ENCODE measurements at places on chromosomes 5 and 9.

DNA sequence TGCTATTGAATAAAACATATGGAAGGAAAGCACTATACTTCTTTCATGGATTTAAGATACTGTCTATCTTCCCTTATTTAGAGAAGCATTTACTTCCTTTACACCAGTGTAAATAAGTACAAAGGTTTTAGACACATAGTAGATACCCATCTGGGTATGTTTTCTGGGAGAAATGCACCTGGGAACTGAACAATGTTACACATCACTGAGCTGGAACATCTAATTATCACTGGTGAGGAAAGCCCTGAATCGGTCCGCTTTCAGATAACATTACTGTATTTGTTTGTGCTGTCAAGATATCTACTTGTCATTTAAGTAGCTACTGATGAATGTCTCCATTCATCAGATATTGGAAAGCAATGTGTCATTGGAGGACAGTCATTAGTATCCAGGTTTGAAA, 964.7 kb upstream of the PTPRD start:
- DNase-seq, result no peak

DNA sequence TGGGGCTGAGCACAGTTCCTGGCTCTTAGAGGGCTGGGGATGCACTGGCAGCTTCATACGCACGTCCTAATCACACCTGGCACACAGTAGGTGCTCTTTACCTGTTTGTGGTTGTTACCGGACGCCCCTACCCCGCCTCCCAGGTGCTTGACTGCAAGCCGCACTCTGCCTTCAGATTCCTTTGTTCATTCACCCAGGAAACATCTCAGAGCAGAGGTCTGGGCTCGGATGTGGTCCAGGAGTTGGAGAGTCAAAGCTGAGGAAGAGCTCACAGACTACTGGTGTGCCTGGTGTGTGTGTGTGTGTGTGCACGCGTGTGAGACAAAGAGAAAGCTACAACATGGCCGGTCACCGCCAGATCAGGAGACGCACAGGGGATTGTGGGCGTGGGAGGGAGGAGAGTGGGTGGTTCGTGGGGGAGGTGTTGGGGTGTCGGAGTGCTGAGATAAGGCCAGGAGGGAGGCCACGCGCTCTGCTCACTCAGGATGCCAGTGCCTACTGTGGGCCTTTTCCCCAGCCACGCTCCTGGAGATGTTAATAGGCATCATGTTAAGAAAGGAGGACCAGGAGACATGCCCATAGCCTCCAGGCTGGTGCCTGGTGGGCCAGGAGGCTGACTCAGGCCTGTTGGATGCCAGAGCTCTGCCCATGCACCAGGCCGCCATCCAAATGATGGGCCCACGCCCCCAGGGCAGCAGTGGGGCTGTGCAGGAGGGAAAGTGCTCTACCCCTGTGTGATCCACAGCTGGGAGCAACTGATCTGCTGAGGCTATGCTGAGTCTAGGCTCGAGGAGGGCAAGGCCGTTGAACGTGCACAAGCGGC, 39.9 kb downstream of the CRB2 start:
- no peak for DNase-seq

- no peak for DNase-seq
Measured at GRCh38 chr9:8874482-8874881, 1074.9 kb upstream of the DMAC1 start.

DNA sequence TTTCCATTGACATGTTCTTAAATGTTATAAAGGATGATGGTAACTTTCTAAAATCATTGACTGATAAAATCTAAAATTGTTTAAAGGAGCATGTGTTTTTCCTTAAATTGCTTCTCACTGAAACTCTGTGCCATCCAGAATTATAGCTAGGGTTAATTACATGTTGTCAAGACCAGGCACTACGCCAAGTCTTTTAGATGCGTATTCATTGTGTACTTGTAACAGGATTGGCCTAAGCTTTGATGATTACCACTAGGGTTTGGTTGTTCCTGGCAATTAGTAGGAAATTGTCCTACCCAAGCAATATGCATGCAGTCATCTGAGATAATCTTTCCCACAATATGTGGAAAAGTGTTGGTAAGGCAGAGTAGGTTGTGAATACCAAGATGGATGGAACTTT, 43.8 kb downstream of the PRKACG start:
- no peak for DNase-seq

DNA sequence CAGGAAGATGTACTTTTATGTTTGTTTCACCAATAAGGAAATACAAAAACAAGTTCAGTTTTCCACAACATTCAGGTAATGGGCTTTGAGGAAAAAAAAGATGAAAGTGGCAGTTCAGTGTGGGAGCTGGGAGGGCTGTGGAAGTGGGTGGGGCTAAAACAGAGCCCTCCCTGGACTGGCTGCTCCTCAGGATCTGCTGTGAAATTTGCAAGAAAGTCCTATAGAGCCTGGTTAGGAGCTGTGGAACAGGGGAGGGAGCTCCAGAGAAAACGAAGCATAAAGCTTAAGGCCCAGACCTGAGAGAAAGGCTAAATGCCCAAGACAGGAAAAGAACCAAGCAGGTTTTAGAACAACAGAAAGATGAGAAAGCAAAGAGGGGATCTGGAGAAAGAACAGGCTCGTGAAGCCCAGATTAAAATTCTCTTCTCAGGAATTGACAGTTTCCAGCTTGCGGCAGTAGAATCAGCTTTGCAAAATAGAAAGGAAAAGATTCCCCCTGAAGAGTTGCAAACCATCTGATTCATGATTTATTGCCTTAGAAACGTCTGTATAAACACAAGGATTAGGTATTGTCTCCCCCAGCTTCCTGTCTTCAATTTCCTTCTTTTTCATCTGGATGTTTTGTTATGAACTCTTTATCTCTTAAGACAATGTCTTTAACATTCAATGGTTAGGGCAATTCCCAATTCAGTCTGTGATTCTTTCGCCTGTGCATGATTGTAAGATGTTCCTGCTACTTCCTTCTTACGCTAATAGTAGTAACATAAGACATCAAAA, 26.3 kb upstream of the CRHBP start:
- DNase-seq, result no peak

DNA sequence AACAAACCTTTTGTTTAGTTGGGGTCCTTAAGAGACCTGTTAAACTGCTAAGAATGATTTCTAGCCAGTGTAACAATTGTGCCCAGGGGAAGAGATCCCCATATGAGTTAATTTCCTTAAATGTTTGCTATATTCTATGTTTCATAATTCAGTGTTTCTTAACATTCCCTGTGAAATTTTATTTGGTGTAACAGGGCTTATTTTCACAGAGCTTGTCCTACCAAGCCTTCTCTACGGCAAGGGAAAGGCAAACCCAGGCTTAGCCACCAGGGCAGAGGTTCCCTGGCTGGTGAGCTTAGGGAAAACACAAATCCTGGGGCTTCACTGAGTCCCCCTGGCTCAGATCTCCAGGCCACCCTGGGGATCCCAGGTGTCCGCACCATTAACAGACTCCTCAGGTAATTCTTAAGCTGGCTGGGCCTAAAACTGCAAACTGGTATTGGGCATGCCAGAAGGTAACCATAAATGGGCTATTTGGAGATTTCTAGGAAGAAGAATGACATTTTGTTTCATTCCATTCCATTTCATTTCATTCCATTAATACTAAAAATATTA, 17.0 kb upstream of the LCP2 start:
- DNase-seq, result no peak

DNA sequence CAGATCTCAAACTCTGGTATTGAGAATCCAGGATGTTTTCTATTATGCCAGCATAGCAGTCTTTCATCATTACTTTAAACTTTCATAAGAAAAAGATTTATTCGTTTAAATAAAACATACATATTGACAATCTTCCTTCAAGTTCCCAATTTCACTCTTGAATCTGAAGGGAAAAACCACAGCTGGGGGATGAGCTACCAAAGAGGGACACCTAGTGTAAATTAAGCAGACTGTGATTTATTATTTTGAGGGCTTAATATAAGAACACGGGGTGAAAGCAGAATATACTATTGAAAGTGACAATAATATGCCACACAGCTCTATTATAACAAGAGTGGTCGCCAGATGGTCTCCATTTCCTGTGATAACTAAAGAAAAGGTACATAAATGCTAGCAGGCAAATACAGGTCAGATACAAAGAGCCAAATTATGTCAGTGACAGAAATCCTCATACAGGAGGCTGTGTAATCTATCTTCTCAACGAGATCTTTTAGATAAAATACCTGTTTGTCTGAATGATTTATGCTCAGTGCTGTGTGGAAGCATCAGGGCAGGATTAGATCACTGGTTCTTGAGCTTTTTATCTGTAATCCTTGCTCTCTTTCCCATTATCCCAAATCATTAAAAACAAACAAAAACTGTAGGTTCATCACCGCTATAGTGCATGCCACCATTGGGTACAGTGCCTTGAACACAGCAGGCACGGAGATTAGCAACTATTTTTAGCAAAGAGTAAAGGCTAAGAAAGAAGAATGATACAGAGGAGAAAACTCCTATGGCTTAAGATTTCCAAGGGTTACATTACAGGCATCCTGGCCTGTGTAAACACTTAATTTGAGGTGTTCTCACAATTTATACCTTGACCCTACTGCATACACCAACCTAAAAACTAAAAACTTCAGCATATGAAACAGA, 116.6 kb downstream of the DROSHA start:
- no peak for DNase-seq
